ENCODE measurements at places on chromosomes 2 and 18.

DNA sequence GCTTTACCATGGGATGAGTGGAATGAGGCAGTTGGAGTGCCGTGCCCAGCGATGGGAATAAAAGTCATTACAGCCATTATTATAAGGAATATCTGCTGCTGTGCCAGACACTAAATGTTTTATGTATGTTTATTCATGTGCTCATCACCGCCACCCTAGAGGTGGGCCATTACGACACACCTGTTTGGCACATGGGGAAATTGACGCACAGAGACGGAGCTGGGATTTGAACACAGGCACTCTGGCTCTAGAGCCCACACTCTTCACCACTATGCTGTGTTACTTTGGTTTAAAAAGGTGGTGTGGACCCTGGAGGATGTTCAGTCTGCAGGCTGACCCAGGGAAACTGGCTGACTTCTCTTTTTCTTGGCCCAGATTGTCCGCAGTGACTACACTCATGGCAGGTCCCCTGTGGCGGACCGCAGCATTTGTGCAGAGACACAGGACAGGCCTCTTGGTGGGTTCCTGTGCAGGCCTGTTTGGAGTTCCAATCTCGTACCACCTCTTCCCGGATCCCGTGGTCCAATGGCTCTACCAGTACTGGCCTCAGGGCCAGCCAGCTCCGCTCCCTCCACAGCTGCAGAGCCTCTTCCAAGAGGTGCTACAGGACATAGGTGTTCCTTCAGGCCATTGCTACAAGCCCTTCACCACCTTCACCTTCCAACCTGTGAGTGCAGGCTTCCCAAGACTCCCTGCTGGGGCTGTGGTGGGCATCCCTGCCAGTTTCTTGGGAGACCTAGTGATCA lies 1.6 kb downstream of the TMEM177 start:
- no peak for DNase-seq

DNA sequence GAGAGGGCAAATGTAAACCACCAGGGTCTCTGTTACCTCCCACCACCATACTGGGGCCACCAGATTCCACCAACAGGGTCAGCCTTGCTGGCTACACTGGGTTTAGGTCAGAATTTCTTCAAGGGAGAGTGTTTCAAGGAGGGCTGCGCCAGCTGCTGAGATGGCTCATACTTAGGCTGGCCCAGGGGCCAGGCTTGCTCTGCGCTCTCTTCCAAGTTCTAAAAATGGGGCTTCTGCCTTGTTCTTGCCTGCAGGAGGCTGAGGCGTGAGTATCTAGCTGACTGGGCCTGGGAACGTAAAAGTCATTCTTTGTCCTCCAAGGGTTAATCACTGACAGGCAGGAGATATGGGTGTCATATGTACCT lies 28.1 kb downstream of the MRPL33 start:
- DNase-seq, result no peak

DNA sequence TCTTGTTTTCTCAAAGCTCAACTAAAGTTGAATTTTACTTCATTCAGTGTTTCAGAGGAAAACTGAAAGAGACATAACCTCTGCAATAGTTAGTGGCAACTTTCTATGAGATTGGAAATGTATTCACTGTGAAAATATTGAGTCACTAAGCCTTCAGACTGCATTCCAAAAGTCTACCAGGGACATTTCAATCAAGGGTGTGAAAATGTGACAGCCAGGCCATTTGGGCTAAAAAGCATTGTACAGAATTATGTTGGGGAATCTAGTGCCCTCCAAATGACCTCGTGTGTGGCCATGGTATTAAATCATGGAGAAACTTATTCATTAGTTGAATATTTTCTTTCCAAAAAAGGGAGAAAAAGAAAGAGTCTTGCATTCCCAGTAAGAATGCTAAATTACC lies 251.9 kb downstream of the GRB14 start:
- DNase-seq, result peak; percentile 80

DNA sequence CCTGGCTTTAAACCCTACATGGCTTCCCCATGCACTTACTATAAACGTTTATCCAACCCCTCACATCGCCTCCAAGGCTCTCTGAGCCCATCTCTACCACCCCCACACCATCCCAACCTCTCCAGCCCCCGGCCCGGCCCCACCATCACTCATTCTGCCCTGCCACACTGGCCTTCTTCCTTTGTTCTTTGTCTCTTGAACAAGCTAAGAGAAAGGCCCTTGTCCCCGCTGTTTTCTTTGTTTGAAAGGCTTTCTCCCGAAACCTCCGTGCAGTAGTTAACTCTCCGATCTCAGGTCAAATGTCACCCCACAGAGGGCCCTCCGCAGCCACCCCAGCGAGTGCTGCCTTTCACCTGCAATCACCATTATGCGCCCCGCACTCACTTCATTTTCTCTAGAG lies 100.4 kb downstream of the AFF3 start:
- DNase-seq, result no peak

- no peak for DNase-seq
Measured at GRCh38 chr2:27194538-27195354, 17.1 kb upstream of the ATRAID start.

DNA sequence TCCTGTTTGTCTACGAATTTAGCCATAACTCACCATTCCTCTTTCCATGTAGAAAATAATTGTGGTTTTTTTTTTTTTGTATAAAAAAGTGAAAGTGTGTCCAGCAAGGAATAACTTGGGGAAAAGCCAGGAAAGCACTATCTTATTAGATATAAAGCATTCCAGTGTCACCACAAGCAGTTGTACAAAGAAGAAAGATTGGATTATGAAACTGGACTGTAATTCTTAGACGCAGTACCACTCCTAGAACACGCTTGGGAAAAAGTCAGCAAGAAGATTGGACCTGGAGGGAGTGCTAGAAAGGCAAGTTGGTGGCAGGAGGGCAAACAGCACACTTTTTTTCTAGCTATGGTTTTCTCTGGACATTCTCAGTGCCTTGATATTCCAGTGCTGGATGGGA lies 186.7 kb downstream of the PARD3B start:
- DNase-seq, result peak; percentile 86

GRCh38 chr18:73617981-73618380 lies 529.7 kb downstream of the FBXO15 start:
- DNase-seq, result no peak

- DNase-seq, result peak; percentile 44
Measured at GRCh38 chr2:86274918-86275275, 62.5 kb downstream of the REEP1 start.

GRCh38 chr2:68403199-68403644 lies 38.1 kb downstream of the PLEK start:
- DNase-seq, result no peak

GRCh38 chr18:48847807-48848486 lies 102.8 kb downstream of the SMAD7 start:
- no peak for DNase-seq

GRCh38 chr2:1705557-1706076 lies 38.7 kb downstream of the PXDN start:
- DNase-seq, result no peak

DNA sequence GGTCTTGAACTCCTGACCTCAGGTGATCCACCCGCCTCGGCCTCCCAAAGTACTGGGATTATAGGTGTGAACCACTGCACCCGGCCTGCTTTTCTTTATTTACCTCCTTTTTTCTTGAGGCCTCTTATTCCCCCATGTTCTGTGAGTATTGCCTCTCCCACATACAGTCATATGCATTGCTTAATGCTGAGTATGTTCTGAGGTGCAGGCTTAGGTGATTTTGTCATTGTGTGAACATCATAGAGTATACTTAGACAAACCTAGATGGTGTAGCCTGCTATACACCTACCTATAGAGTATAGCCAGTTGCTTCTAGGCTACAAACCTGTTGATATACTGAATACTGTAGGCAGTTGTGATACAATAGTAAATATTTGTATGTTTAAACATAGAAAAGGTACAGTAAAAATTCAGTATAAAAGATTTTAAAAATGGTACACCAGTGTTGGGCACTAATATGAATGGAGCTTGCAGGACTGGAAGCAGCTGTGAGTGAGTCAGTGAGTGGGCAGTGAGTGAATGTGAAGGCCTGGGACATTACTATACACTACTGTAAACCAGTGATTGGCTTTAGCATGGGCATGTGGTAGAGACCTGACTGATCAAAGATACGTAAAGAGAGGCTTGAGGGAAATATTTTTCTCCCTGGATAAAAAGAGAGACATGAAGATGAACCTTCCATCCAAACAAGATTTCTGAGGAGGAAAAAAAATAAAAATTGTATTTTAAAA lies 17.6 kb downstream of the SLC39A10 start:
- peak; percentile 44 for DNase-seq

DNA sequence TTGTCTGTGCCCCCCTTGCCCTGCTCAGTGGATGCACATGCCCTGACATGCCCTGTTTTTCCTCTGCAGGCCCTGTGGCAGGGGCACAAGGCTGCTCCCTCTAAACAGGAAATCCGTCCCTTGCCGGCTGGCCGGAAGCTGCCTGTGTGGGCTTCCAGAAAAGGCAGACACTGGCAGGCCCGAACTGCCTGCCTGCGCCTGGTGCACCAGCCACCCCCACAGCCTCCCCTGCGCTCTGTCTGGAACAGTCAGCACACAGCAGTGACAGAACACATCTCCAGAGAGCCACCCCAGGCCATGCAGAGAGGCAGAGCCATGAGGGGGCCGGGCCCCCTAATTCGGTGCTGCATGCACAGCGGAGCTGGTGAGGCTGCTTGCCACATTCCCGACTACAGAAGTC lies 33.5 kb downstream of the LOXHD1 start:
- DNase-seq, result no peak

DNA sequence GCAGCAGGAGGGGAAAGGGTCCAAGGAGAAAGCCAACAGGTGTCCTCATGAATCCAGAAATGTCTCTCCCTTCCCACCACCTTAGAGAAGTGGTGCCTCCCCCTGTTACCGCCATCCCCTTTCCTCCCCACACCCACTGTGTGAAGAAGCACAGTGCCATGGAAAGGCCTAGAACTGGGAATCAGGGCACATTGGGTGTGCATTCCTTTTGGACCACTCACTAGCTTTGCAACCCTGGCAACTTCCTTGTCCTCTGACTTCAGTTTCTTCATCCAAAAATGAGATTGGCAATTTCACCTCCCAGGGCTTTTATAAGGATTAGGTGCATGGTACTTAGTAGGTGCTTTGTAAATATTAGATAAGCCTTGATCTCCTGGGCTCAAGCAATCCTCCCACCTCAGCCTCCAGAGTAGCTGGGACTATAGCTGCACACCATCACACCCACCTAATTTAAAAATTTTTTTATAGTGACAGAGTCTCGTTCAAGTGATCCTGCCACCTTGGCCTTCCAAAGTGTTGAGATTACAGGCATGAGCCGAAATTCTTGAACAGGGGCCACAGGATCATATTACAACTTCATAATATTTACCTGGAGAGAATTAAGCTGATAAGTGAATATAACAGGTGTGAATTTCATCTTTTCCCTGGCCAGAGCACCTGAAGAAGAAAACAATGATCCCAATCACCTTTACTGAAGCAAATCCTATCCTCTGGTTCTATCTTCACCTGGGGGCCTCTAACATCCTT lies 97.9 kb upstream of the TAF1B start:
- no peak for DNase-seq

- DNase-seq, result no peak
Measured at GRCh38 chr18:21184396-21184996, 57.5 kb upstream of the GREB1L start.

- peak; percentile 45 for DNase-seq
Measured at GRCh38 chr18:63949068-63949737, at the start of gene HMSD. HMSD (plus strand) TSS chr18:63949301; CDS start chr18:63953456, 4,155 bp downstream.

DNA sequence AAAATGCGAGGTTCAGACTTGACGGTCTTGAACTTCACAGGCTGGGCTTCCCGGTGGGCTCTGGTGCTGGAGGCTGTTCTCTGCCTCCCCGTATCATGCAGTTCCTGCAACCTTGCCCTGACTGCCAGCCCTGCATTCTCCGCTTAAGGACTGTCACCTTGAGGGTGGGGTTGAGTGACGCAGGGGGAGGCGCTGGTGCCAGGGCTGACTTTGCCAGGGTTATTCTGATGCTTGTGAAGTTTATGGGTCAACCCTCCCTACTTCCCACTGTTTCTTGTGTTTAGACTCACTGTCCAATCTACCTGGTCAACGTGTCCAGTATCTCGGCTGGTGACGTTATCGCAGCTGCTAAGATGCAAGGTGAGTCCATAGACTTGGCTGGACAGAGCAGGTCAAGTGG lies 37.5 kb upstream of the MAPRE3 start:
- no peak for DNase-seq

GRCh38 chr2:69241093-69241492 lies 145.9 kb downstream of the GFPT1 start:
- DNase-seq, result peak; percentile 22

GRCh38 chr2:123693836-123694235 lies 331.3 kb upstream of the CNTNAP5 start:
- no peak for DNase-seq

DNA sequence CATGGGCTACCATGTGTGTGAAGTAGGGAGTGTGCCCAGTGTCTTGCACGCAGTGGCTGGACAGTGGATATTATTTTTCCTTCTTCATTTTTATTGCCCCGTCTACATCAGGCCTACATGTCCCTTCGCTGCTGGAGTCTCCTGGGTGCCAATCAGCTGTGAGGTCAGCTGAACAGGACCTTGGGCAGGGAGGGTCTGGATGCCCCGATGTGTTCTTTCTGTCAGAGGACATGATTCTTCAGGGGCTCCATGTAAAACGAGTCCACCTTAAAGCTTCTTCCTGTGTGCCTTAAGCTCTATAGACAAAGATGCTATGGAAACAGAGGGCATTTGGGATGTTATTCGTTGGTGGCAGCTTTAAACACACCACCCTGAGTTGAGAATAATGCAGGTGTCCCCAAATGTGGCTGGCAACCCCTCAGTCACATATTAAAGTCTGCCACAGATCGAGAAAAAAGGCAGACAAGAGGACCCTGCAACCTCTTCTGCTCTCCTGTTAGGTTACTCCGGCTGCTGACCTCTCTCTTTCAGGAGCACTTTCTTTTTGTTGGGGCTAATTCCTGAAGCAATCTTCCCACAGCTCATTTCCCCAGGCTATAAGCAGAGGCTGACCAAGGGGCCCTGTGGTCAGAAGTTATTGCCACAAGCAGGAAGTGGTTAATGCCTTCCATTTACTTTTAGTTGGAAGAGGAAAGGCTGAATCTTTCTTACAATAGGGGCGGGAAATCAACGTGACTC lies 20.0 kb downstream of the GREB1 start:
- peak; percentile 64 for DNase-seq

GRCh38 chr2:83055376-83056010 lies 1403.6 kb downstream of the SUCLG1 start:
- DNase-seq, result peak; percentile 86

DNA sequence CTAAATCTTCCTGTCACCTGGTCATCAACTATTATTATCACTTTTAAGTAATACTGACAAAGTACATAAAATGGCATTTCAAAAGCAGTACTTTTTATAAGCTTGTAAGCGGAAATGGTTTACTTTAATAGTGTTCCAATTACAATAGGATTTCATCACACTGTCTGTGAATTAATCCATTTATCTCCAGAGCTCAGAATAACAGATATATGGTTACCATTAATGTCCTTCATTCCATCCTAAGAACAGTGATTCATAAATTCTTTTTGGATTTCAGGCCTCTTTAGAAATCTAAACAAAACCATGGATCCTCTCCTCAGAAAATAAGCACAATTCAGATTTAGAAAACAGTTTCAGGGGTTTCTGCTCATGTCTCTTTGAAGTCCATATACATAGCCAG lies 68.4 kb downstream of the PID1 start:
- peak; percentile 42 for DNase-seq

Data from fibroblast of lung (primary cell).